ENCODE measurements at places on chromosomes 6 and 20.

DNA sequence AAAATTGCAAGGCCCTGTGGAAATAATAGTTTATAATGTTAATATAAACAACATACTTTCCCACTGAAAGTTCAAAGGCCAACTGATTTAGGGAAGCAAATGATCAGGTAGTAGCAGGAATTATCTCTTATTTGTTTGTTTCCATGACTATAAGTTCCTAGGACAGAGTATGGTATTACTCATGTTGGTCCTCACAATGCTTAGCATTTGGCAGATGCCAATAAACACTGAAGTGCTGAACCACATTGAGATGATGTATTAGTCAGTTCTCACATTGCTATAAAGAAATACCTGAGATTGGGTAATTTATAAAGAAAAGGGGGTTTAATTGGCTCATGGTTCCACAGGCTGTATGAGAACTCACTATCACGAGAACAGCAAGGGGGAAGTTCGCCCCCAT is 129.6 kb upstream of the NUP153 start:
- no peak for DNase-seq

- DNase-seq: no peak
These were observed 25.1 kb downstream of the FKBP5 start for GRCh38 chr6:35663447-35664235.

DNA sequence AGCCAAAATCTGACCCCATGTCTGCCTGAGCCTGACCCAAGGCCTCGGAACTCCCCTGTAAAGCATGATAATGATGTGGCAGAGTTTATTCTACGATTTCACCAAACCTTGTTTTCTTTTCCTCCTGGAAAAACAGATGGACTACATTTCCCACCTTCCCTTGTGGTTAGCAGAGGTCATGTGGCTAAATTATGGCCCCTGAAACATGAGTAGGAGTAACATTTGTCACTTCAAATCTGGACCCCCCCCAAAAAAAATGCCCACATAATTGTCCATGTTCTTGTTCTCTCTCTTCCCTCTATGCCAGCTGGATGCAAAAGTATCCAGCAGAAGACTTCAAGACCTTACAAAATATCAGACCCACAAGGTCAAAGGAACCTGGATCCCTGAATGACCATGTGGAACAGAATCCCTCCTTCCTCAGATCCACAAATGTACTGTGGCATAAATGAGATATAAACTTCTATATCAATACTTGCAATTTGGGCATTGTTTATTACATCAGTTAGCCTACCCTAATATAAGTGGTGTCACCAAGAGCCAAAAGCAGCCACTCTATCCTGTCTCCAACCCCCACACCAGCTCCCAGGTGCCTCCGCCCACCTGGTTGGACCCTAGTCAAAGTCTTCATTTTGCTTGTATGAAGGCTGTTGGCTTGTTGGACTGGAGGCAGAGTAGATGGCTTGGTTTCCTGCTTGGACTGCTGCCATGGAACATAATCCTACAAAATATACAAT is 1.4 kb downstream of the C20orf96 start:
- no peak for DNase-seq

DNA sequence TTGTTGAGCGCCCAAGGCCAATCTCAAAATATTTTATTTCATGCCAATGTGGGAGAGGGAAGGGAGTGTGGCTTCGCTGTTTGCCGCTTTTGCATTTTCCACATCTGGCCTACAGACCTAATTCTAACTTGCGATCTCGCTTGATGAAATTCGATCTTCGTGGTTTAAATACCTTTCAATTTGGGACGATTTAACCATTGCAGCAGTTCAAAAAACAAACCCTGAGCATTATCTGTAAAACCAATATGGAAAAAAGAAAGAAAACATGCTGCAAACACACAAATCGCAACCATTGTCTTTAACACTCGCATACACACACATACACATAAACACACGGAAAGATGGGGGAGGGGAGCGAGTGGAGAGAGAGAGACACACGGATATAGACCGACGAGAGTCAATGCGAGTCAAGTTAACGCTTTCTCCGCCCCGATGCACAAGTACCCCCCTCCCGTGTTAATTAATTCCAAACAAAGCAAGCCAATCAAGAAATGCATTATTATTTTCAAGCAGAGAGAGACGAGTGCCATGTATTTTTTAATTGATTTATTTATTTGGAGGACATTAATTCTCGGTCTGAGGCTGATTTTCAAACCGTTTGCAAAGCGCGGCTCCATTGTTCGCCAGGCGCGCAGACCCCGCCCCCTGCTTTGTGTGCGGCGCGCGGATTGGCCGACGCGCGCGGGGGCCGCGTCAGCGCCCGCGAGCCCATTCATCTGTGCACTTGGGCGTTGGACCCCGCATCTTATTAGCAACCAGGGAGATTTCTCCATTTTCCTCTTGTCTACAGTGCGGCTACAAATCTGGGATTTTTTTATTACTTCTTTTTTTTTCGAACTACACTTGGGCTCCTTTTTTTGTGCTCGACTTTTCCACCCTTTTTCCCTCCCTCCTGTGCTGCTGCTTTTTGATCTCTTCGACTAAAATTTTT is at the start of gene MARCKS:
MARCKS (plus strand) TSS at position 721 of the 931 bp plus-strand sequence. CDS start 401 bp downstream, outside the sequence.
- DNase-seq: peak; percentile 38

DNA sequence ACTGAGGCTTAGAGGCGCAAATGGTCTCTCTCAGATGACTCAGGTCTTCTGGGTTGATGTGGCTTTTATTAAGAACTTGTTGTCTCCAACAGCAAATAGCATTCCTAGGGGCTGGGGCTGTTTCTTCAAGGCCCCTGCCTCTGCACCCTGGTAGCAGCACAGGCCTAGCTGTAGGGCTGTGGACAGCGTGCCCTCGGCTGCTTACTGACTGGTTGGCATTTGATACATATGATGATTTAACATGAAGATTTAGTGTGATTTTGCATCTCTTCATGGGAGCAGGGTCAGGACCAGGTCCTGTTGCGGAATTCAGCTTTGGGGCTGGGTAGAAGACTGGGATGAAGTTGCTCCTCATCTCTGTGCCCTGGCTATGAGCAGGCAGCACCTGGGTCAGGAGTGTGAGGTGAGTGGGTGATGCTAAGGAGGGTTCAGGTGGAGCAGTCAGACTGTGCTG is 24.3 kb upstream of the IER3 start:
- DNase-seq: no peak

GRCh38 chr6:132933090-132933489 is 118.7 kb downstream of the RPS12 start:
- no peak for DNase-seq

GRCh38 chr20:50100552-50100951 is 12.4 kb downstream of the UBE2V1 start:
- DNase-seq: no peak

DNA sequence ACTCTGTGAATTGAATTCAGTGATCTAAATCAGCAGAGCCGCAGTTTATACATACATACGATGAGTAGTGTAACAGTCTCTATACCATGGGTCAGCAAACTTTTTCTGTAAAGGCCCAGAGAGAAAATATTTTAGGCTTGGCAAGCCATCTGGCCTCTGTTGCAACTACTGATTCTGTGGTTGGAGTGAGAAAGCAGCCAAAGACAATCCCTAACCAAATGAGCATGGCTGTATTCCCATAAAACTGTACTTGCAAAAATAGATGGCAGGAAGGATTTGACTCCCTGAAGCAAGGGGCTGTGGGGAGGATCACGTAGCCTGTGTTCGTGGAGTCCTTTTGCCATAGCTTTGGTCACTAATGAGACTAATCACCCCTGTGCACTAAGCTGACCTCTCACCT is 17.9 kb upstream of the MOCS1 start:
- no peak for DNase-seq

Data from activated CD4-positive, alpha-beta T cell treated with anti-CD3 and anti-CD28 coated beads, Interleukin-2, amount 50 U/mL, for 48 hours (primary cell).